Spinal cord (tissue), 10 donors: ENCODE measurements at places on chromosomes 1 and 21. TPM values are rescaled to one million over a fixed set of nuclear protein-coding genes. Genes with fewer than 3 reads are reported as not detected.

CMPK1 gene
- 96.2 TPM for total RNA-seq

ACTA1 gene
- total RNA-seq = 1.7 TPM

L1TD1 gene
- total RNA-seq = 2.5 TPM

DENND2D gene
- total RNA-seq = 7.1 TPM

- H3K4me3 ChIP-seq = no peak overlapping the region
- H3K4me1 ChIP-seq = no peaks in the 10 kb centered on the region
- DNase-seq = no peak
- H3K36me3 ChIP-seq = no peaks in the 10 kb centered on the region
- H3K27me3 ChIP-seq = no peaks in the 10 kb centered on the region
- no peak overlapping the region for H3K27ac ChIP-seq
These were observed 121.8 kb upstream of the ERG start for GRCh38 chr21:38619992-38620479.

GRCh38 chr1:111882559-111882958 lies 106.9 kb downstream of the KCND3 start:
- no peak overlapping the region for H3K4me3 ChIP-seq
- H3K36me3 ChIP-seq = no peaks in the 10 kb centered on the region
- DNase-seq = no peak
- H3K27me3 ChIP-seq = no peaks in the 10 kb centered on the region

DNA sequence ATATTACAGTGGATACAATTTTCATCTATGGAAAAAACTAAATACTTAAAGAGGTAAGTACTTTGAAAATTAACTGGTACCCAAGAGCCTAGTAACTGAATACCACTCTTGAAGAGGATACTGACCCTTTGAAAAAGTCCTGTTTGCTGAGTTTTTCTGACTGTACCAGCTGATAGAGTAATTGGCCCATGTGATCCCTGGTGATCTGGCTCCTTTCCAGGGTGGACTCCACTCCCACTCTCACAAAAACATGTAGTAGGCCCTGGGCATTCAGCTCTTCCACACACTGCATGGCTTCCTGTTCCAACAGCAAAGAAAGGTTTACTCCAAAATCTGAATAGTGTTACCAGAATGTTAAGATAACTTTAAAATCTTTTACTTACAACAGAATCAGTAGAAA lies 53.6 kb upstream of the HP1BP3 start:
- no peak overlapping the region for H3K27ac ChIP-seq
- no peak overlapping the region for H3K4me3 ChIP-seq
- DNase-seq = no peak
- H3K36me3 ChIP-seq = peaks cover 33% of the 10 kb centered on the region

DNA sequence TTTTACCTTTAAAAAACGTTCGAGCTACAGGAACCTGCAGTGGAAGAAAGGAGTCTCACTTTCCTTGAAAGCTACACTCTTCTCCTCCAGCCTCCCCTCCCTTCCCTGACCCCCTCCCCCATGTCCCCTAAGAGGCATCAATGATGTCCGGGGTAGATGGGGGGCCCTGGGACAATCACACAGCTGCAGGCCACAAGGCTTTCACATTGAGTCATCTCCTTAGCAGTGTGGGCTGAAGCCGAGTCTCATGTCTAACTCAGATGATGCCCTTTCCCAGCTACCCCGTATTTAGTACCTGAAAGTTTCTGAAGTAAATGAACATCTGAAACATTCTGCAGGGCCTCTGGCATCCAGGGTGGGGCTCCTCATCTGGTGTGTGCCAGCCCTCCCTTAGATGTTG lies 6.3 kb upstream of the GPR25 start:
- H3K4me3 ChIP-seq = no peak overlapping the region
- H3K27me3 ChIP-seq = peaks cover 4% of the 10 kb centered on the region
- H3K27ac ChIP-seq = no peak overlapping the region
- DNase-seq = no peak
- peaks cover 7% of the 10 kb centered on the region for H3K36me3 ChIP-seq

GRCh38 chr21:14452727-14453241 lies 69.8 kb upstream of the HSPA13 start:
- DNase-seq = no peak
- H3K27ac ChIP-seq = no peak overlapping the region
- no peaks in the 10 kb centered on the region for H3K36me3 ChIP-seq
- H3K4me1 ChIP-seq = no peaks in the 10 kb centered on the region
- H3K27me3 ChIP-seq = no peaks in the 10 kb centered on the region
- H3K4me3 ChIP-seq = no peak overlapping the region

- H3K4me3 ChIP-seq = no peak overlapping the region
- H3K27ac ChIP-seq = no peak overlapping the region
- H3K27me3 ChIP-seq = no peaks in the 10 kb centered on the region
- no peaks in the 10 kb centered on the region for H3K36me3 ChIP-seq
- peaks cover 7% of the 10 kb centered on the region for H3K4me1 ChIP-seq
These were observed 200.6 kb downstream of the TRABD2B start for GRCh38 chr1:47796626-47797025.

DNA sequence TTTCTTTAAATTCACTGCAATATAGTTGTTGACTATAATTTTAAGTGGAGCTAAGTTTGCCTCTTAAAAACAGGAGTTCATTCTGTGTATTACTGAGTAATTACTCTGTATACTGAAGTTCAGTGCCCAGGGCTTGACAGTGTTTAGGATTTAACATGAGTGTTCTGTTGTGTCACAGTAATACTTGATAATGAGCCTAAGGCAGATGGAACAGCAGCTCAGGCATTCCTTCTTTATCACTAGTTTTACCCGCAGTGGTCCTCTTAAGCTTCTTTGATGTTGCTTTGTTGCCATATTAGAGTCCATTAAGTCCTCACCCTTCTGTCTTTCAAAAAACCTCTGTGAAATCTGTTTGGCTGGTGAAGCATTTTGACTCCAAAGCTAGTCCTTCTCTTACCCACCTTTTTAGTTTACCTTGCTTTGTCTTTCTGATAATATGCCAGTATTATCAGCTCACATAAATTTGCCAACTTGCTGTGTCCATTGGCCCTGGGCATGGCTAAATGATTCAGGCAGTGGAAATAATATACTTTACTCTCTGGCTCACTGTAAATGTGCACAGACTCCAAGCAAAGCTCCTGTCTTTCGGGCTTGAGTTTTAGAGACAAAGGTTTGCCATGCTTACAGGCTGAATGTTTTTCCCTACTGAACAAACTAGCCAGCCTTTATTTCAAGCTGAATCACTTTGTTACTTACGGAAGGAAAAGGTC lies 17.7 kb downstream of the HIPK1 start:
- no peak for DNase-seq
- H3K27me3 ChIP-seq = no peaks in the 10 kb centered on the region
- peaks cover 6% of the 10 kb centered on the region for H3K36me3 ChIP-seq
- no peak overlapping the region for H3K4me3 ChIP-seq
- H3K4me1 ChIP-seq = peaks cover 4% of the 10 kb centered on the region
